Activated CD4-positive, alpha-beta T cell treated with anti-CD3 and anti-CD28 coated beads, Interleukin-2, amount 50 U/mL, for 48 hours (primary cell): ENCODE measurements at places on chromosomes 12 and 14.

DNA sequence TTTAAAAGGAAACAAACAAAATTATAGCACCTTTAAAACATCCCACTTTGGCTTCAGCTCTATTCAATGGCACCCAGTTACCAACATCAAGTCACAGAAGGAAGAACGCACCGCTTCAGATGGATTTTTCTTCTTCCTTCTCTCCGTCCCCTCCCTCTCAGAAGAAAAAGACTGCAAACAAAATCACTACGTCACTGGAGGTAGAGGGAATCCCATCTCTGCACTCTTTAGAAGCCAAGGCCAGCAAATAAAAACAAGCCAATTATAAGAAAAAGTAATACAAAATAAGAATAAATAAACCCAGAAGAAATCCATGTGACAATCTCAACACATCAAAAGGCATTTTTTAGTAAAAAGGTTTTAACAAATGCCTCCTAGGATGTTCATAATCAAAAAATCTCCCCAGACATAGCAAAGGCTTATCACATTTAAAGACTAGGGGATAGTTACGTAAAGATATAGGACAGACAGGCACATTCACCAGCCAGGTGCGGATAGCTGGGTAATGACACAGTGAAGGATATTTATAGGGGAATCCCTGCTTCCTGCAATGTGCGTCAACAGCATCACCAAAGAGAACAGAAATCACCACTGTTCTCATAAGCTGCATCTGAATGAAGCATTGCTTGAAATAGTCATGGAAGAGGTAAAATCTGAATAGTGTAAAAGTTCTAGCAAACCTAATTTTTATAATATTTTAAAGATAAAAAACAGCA lies 89.4 kb downstream of the R3HDM2 start:
- no peak for DNase-seq

DNA sequence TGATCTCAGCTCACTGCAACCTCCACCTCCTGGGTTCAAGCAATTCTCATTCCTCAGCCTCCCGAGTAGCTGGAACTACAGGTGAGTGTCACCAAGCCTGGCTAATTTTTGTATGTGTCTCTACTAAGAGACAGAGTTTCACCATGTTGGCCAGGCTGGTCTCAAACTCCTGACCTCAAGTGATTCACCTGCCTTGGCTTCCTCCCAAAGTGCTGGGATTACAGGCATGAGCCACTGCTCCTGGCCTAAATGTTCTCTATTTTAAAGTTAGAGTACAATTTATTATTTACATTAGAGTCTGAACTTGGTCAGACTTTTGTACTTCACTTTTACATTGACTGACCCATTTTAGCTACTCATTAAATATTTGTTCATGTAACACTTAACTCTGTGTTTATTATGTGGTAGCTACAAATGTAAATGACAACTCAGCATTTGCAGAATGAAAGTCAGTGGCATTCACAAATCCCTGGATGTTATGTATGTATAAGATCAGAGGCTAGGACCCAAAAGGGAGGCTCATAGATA lies 409.6 kb downstream of the APAF1 start:
- no peak for DNase-seq

DNA sequence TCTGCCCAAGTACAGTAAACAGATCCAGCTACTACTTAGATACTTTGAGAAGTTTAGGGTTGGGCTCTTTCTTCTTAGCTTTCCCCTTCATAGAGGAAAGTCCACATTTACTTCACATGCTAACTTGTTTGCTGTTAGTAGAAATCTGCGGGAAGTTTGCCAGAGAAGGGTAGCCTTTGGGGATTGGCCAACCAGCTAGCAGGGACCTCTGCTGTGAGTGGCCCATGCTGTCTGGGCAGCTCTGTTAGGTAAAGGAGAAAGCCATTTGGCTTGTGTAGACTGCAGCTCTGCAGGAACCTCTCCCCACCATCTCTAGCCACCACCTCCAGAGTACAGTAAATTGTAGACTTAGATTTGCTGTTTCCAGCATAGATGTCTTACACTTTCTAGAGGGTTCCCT lies 193.9 kb downstream of the RGS6 start:
- DNase-seq: no peak

DNA sequence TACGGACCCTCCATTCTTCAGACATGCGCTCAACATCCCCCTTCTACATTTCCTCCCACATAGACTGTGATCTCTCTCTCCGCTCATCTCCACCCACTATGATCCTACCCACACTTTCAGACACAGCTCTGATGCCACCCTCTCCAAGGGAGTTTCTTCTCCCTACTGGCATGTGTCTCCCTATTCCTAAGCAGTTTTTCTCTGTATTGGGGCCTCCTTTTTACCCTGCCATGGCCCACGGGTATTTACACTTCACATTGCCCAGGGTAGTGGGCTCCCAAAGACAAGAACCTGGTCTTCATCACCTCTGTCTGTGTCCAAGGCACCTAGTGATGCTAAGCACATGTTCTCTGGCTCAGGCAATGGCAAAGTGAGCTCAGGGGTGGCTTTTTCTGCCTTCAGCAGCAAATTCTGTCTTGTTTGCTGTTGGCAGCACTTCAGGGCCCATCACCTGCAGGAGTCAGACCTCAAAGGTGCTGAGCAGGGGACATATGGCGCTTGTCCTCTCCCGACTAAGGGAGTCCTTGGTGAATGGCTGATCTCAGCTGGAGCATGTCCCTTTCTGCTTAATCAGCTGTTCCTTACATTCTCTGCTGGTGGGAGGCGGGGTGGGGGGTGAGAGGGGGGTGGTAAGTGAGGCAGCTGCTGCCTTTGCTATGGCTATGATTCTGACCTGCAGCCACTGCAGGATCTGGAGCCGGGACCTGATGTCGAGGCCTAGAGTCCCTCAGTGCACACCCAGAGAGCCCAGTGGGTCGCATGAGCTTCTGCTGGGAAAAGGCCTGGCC lies 256.8 kb downstream of the PCNX1 start:
- DNase-seq: no peak

- DNase-seq: no peak
Measured at GRCh38 chr12:66502911-66503310, 176.0 kb downstream of the GRIP1 start.

GRCh38 chr12:241266-241665 lies 21.4 kb downstream of the SLC6A13 start:
- no peak for DNase-seq

DNA sequence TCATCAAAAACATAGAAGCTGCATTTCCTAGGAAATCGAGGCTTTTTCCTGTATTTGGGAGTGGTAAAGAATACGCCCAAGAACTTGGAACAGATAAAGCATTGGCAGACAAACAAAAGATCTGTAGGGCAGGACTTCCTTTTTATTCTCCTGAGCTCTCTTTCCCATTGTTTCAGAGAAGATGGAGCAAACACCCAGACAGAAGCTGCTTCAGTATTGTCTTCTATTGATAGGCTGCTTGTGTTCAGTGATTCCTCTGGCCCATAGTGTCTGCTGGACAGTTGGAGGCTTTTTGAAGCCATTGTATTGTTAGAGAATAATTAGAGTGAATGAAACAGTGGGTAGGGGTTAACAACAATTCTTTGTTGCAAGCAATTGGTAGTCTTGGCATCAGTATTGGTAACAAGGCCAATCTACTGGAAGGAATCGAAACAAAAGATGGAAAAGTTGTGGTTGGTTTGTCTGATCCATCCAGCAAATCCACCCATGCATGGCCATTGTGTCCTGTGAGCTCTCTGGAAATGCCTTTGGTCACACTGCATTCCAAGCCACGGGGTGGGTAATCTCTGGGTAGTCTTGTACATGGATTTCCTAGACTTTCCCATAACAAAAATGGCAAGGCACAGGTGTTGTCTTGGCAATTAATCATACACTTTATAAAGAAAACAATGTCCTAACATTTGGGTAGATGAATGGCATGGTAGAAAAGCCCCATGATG lies 424.8 kb downstream of the RAD51B start:
- DNase-seq: no peak

DNA sequence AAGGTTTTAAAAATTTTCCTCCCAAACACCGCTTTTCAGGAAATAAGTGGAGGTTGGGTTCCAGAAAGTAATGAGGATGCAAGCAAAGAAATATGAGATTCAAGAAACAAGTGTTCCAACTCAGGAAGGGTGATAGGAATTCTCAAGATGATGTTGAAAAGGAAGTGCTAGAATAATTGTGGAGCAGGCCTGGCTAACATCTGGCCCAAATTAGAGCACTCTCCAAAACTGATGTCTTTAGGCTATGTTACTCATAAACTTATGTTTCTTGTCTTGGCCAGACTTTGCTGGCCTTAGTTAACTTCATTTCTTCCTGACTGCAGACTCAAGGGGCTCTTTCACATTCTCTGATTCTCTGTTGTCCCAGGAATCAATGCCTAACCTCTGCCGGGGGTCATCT lies 116.3 kb downstream of the TMTC3 start:
- no peak for DNase-seq

GRCh38 chr12:104578453-104578852 lies 121.7 kb downstream of the CHST11 start:
- DNase-seq: peak; percentile 63

DNA sequence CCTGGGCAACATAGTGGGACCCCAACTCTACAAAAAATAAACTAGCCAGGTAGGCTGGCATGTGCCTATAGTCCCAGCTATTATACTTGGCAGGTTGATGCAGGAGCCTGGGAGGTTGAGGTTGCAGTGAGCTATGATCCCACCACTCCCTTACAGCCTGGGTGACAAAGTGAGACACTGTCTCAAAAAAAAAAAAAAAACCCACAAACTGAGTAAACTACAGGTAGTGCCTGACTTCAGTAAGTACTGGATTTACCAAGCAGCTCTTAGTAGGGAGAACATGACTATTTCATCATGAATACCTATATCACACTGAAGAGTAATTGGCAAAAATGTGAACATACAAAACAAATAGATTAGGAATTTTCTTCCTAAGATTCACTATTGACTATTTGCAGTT lies 32.4 kb upstream of the AP4S1 start:
- DNase-seq: no peak

- DNase-seq: no peak
Measured at GRCh38 chr14:94458096-94458495, 5.5 kb upstream of the SERPINA11 start.

DNA sequence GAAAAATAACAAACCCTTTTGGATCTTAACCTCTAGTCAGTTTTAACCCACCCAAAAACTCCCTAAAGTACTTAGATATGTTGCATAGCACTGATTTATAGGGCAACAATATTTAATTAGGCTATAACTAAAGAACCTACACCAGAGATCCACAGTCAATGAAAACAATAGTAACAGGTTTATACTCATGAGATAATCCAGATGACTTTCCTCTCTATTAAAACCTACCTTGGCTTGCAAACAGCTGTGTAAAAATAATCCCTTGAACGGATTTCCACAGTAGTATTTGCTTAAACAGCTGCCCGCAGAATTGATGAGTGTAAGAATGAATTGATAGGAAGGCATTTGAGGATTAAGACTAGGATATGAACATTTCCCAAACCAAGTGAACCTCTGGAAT lies 104.3 kb upstream of the PTPRR start:
- DNase-seq: no peak

DNA sequence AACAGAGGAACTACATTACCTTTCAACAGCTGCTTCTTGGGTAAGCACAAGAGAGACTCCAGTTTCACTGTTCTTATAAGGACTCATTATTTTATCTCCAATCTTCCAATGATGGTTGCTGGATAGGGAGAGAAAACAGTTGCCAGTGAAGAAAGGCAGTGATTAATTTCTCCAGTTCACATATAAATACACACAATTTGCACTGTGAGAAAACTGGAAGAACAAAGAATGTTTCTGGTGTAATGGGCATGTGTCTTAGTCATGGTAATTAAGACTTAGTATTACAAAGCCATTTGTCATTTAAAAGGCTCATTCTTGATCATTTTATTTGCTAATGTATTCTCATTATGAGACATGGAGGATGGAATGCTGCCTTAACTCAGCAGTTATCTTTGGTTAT lies 78.0 kb upstream of the FAR2 start:
- no peak for DNase-seq

- peak; percentile 47 for DNase-seq
Measured at GRCh38 chr14:68663385-68664076, 129.3 kb downstream of the ZFP36L1 start.

GRCh38 chr14:57883061-57883460 lies 17.2 kb upstream of the SLC35F4 start:
- no peak for DNase-seq

GRCh38 chr14:63897721-63898163 lies 44.9 kb downstream of the SYNE2 start:
- no peak for DNase-seq

GRCh38 chr12:80443974-80444666 lies at the start of gene PTPRQ:
Gene PTPRQ, plus strand, starts transcription at chr12:80444235. Its CDS starts 111 bp downstream, at chr12:80444346.
- DNase-seq: no peak

GRCh38 chr12:109554761-109555160 lies 18.5 kb downstream of the MMAB start:
- DNase-seq: no peak

DNA sequence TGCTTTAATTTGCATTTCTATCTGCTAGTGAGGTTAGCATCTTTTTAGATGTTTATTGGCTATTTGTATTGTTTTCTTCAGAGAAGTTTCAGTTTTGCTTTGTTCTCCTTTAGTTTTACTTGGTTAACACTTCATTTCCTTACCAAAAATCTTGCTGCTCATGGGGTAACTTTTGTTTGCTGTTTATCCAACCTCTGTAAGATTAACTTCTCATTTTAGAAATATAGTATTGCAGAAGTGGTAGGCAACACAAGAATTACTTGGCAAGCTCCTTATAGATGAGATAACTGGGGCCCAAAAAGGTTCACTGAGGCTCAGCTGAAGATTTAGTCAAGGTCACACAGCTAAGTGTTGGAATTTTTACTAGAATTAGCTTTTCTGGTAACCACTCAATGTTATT lies 40.5 kb downstream of the ALKBH1 start:
- DNase-seq: no peak

DNA sequence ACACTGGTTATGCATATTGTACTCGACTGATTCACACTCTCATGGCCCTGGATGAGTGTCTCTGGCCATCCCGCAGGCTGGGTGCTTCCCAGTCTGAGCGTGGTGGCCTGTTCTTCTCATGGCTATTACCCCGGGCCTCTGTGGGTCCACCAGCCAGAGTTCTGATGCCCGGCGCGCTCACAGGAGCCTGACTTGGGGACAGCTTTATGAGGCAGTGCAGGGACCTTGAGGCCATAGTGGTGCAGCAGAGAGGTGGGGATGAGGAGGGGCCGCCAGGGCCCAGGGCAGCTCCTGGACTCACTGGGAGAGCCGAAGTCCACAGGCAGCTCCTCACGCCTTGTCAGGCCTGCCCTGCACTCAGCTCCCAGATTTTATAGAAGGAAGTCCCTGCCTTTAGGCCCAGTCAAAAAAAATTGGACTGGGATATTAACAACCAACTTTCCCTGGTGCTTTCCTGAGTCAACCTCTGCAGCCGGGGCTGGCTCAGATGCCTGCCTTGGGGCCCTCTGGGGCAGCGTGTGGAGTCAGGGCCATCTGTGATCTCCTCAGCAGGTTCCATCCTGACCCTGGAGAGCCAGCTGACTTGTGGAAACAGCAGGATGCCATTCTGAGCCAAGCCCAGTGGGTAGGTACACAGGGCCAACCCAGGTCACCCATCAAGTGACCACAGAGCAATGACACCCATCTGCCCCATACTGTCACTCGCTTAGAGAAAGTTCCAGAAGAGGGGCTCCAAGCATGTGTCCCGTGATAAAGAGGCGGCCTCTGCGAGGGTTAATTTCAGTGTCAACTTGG lies 89.4 kb upstream of the DIO3 start:
- DNase-seq: no peak

- no peak for DNase-seq
Measured at GRCh38 chr12:47714826-47715386, 9.1 kb upstream of the RPAP3 start.

- no peak for DNase-seq
Measured at GRCh38 chr12:122028165-122028904, 6.7 kb downstream of the BCL7A start.
